Adrenal gland (tissue), 19 donors: ENCODE measurements at places on chromosomes 11 and 22. TPM values are rescaled to one million over a fixed set of nuclear protein-coding genes. Genes with fewer than 3 reads are reported as not detected.

- no peak for DNase-seq
Observed at GRCh38 chr11:21810650-21811049, 382.2 kb upstream of the ANO5 start.

- no peak for DNase-seq
Observed at GRCh38 chr11:111443640-111444039, 64.6 kb upstream of the POU2AF1 start.

GRCh38 chr11:63511048-63511748, 5.3 kb downstream of the LGALS12 start:
- no peak for DNase-seq

DNA sequence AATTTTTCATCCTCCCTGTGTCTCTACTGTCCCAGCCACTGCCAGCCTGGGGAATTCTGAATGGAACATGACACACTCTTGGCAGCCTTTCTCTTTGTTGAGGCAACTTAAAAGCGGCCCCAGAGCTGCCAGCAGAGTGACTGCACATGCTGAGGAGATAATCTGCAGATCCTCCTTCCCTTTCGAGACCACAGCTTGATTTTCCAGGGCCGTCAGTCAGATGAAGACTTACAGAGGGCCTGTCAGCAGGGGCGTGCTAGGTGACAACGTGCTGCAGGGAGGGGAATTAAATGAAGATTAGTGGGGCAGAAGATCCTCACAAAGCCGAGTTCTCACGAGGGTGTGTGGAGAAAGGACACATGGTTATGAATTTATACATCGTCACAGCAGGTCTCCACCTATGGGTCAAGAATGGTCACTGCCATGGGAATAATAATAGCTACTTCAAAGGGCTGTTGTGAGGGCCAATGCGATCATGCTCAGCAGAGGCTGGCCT, 193.5 kb upstream of the PITPNB start:
- no peak for DNase-seq

DNA sequence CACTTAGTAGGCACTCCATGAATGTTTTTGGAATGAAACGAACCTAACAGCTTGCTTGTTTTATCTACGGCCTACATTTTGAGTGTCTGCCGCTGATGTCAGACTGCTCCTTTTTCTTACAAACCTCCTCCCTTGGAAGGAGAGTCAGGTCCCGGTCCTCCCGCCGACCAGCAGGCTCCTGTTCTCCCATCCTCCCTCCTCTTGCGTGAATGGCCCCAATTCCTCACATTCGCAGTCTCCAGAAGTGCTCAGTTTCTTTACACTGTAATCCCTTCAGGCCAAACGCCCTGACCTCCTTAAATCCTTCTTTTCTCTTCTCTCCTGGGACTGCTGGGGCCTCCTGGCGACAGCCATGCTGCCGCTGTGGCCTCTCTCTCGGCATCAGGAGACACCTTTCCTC, 82.6 kb upstream of the CSNK2A3 start:
- DNase-seq, result no peak

The CNGA4 gene
- polyA plus RNA-seq, result 0.32 TPM
